ENCODE measurements at places on chromosomes 4 and X.

GRCh38 chrX:40199704-40200103 is 101.9 kb upstream of the BCOR start:
- DNase-seq = no peak
- H3K27me3 ChIP-seq = no peaks in the 10 kb centered on the region
- H3K27ac ChIP-seq = no peak overlapping the region
- H3K36me3 ChIP-seq = no peaks in the 10 kb centered on the region
- H3K4me3 ChIP-seq = no peak overlapping the region
- H3K4me1 ChIP-seq = peaks cover 9% of the 10 kb centered on the region

DNA sequence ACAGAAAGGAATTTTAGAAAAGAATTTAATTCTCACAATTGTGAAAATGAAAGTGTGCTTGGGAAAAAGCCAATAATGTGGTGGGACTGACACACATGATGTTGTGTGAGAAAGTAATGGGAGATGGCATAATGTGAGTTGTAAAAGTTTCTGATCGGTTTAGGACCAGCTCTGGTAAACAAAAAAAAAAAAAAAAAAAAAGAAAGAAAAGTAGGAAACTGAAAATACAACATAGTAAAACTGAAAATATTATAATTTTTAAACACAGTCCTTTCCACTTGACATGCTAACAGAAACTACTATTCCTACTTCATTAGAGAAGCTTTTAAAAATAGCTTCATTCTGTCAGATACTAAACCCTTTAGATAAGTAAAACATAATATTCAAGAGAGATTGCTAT is 28.2 kb downstream of the RAP1GDS1 start:
- no peaks in the 10 kb centered on the region for H3K27me3 ChIP-seq

GRCh38 chrX:69496183-69496582 is 7.9 kb upstream of the NALF2 start:
- no peaks in the 10 kb centered on the region for H3K36me3 ChIP-seq
- no peaks in the 10 kb centered on the region for H3K4me1 ChIP-seq
- no peak overlapping the region for H3K4me3 ChIP-seq
- no peaks in the 10 kb centered on the region for H3K27me3 ChIP-seq
- H3K27ac ChIP-seq = no peak overlapping the region

- no peak overlapping the region for H3K27ac ChIP-seq
- no peaks in the 10 kb centered on the region for H3K27me3 ChIP-seq
- H3K4me1 ChIP-seq = peaks cover 13% of the 10 kb centered on the region
- no peak for DNase-seq
- no peak overlapping the region for H3K4me3 ChIP-seq
- peaks cover 40% of the 10 kb centered on the region for H3K36me3 ChIP-seq
Observed at GRCh38 chr4:158859661-158860060, 90.8 kb downstream of the FNIP2 start.

DNA sequence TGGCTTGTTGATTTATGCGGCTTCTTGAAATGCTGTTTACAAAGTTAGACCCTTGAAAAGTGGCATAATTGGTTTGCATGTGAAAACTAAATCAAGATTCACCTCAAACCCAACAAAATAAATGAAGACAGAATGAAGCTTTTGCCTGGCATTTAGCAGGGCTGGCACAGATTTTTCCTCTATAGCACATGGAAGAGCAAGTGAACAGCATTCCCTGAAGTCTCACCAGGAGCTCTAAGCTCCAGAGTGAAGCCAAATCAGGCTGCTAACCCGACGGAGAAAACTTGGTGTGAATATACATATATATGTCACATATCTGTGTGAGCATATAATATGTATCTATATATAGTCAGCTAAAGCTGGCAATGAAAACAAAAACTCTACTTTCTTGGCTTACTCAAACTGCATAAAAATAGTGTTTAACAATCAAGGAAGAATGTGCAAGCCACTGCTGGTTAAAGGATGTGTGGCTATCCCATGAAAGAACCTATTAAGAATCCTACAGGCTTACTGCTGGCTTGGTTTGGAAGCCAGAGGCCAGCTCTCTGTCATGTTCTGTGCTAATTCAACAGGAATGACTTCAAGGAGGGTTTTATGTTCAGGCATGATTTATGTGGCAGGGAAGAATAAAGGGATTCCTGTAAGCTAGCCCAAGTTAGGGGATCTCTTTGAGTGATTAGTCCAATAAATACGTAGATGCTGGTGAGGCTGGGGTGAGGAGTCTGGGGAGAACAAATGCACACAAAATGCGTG is 69.9 kb downstream of the MFAP3L start:
- H3K36me3 ChIP-seq = no peaks in the 10 kb centered on the region
- H3K4me1 ChIP-seq = no peaks in the 10 kb centered on the region
- H3K27ac ChIP-seq = no peak overlapping the region
- no peak for DNase-seq
- no peak overlapping the region for H3K4me3 ChIP-seq

DNA sequence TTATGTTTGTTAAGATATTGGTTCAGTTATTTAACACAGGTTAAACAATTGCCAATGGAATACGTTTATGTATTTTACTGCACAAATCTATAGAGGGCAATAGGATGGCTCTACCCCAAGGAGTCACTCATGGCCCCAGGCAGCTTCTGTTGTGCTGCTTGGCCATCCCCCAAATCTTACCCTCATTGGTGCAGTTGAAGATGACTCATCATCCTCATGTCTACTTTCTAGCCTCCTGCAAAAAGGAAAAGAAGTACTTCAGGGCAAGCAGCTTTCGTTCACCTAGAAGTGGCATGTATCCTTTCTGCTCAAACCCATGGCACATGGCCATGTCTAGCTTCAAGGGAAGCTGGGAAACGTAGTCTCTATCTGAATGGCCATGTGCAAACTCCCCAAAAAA is 14.2 kb downstream of the PHOX2B start:
- no peaks in the 10 kb centered on the region for H3K36me3 ChIP-seq
- no peak for DNase-seq
- H3K27me3 ChIP-seq = peaks cover 37% of the 10 kb centered on the region
- no peak overlapping the region for H3K27ac ChIP-seq

- peaks cover 61% of the 10 kb centered on the region for H3K4me1 ChIP-seq
- H3K27me3 ChIP-seq = no peaks in the 10 kb centered on the region
- H3K36me3 ChIP-seq = peaks cover 9% of the 10 kb centered on the region
- no peak overlapping the region for H3K27ac ChIP-seq
- no peak overlapping the region for H3K4me3 ChIP-seq
- no peak for DNase-seq
Observed at GRCh38 chr4:30769093-30769492, 48.9 kb downstream of the PCDH7 start.
